ENCODE measurements at places on chromosomes 2 and 18. TPM values are rescaled to one million over a fixed set of nuclear protein-coding genes. Genes with fewer than 3 reads are reported as not detected.

DNA sequence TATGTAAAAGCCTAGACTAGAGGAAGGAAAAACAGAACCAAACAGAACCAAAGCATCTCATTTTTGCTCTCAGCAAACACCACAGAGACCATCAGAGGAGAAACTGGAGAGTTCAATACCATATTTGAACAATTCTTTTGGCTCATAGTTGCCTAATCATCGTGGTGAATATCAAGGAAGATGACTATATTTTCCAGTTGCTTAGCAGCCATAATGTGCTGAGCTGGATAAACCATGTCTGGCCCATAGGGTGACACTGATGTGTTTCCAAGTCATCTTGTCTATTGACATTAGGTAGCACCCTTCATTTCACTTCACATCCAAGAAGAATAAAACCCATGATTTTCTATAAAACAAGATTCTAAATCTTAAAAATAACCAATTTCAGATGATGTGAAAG is 5.9 kb upstream of the XRCC5 start:
- DNase-seq, result no peak

TMEM182 gene
- 6.5 TPM for total RNA-seq

- DNase-seq, result peak; percentile 48
Observed at GRCh38 chr2:230230087-230230486, 4.6 kb downstream of the SP140 start.

DNA sequence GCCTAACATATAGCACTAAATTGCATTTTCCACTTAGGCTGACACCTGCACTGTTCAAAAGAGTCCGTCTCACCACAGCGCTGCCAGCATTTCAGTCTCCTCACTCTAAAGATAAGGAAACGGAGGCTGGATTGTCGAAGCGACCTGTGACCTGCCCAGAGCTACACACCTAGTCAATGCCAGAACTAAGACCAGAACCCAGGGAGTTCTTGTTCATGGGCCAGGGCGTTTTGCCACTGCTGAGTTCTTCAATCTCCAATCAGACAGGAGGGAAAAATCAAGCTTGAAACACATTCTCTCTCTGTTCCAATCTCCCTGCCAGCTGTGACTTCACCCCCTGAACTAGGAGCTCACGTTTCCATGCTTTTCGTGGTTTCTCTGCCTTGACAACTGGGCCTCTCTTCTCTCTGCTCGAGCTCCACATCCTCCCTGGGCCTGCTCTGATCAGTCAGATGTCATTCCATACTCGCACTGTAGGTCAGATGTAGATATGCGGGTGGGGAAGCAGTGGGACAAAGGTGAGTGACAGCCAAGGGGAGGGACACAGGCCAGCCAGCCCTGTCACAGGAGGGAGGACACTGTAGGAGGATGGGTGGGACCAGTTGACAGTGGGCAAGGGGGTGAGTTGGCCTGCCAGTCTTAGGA is 221.1 kb upstream of the SMAD2 start:
- DNase-seq, result no peak

- peak; percentile 93 for DNase-seq
Observed at GRCh38 chr2:229927817-229928321, 5.6 kb downstream of the FBXO36 start.

GRCh38 chr2:181483876-181484275 is 26.7 kb downstream of the ITGA4 start:
- DNase-seq, result no peak

DNA sequence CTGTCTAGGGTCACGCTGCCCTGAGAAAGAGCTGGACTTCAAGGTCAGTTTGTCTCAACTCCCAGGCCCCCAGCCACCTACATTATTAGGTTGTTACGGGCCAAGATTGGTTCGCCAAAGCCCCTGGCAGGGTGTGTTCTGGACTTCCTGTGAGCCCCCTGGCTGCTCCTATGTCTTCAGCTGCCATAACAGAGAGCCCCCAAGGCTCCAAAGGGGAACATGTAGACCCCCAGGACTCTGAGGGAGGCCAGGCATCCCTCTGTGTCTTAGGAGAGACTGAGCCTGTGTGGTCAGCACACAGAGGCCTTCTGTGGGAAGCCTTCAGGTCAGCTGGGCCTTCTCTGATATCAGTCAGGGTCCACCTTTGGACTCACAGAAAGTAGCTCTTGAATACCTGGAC is 58.3 kb downstream of the INHBB start:
- DNase-seq, result no peak

KIF5C gene
- total RNA-seq, result 7.3 TPM

TCF23 gene
- not detected for total RNA-seq

TTC21B gene
- total RNA-seq, result 35.5 TPM

GRCh38 chr2:122388208-122388607 is 632.8 kb downstream of the TSN start:
- DNase-seq, result no peak

DNA sequence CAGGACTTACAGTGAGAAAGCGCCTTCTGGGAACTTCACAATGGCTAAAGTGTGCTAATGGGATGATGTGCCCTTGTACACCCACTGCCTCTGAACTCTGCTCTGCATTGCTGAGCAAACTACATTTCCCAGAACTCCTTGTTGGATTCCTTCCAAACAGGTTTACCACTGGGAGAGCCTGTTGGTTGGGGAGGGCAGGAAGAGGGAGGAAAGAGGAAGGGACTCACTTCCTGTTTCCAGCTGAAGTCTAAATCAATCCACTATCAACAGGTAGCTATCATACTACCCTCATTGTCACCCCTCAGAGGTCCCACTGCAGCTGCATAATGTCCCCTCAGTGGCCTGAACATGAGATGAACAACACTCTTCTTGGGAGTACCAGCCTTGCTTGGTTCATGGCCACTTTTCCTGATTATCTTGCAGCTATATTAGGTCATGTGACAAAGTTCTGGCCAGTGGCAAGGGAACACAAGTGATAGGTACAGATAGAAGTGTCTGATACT is 109.7 kb downstream of the MSH2 start:
- peak; percentile 82 for DNase-seq

DNA sequence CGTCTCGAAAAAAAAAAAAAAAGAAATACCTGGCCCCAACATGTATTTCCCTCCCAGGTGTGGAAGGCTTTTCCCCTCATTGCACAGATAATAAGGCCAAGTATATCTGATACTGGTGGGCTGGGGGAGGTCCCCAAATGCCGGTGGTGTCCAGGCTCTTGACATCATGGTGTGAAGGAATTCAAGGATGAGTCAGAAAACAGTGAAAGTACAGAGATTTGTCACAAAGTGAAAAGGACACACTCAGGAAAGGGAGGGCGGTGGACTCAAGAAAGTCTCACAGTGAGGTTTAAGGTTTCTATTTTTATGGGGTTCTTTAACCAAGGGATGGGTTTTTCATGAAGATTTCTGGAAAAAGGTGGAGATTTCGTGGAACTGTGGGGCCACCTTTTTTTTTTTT is 37.8 kb upstream of the FZD5 start:
- no peak for DNase-seq

ANKRD30BL gene
- total RNA-seq, result not detected

- DNase-seq, result no peak
Observed at GRCh38 chr18:48979944-48980890, 29.5 kb upstream of the SMAD7 start.

POLR1B gene
- total RNA-seq, result 31.6 TPM

DNA sequence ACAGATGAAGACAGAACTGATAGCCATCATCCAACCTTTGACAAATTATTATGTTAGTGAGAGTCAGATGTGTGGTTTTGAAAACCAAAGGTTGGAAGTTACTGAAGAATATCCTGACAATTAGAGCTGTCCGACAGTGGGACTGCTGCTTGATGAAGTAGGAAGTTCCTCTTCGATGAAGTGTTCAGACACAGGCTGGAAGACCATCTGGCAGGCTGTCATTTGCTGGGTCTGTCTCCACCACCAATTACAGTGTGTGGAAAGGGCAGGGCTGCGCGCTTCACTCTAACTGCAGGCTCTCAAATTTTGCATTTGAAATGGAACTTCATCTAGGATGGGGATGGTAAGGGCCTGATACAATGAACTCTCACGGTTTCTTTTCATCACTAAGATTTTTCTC is 313.8 kb downstream of the PIK3C3 start:
- no peak for DNase-seq

UGT1A3 gene
- not detected for total RNA-seq

GRCh38 chr2:221612161-221612560 is 40.1 kb upstream of the EPHA4 start:
- DNase-seq, result no peak

- no peak for DNase-seq
Observed at GRCh38 chr2:221480163-221480562, 91.9 kb downstream of the EPHA4 start.

IL36A gene
- not detected for total RNA-seq

GRCh38 chr2:1676913-1677820 is 67.1 kb downstream of the PXDN start:
- DNase-seq, result no peak

NEMP2 gene
- total RNA-seq, result 3.8 TPM

ERFE gene
- 7.4 TPM for total RNA-seq

DNA sequence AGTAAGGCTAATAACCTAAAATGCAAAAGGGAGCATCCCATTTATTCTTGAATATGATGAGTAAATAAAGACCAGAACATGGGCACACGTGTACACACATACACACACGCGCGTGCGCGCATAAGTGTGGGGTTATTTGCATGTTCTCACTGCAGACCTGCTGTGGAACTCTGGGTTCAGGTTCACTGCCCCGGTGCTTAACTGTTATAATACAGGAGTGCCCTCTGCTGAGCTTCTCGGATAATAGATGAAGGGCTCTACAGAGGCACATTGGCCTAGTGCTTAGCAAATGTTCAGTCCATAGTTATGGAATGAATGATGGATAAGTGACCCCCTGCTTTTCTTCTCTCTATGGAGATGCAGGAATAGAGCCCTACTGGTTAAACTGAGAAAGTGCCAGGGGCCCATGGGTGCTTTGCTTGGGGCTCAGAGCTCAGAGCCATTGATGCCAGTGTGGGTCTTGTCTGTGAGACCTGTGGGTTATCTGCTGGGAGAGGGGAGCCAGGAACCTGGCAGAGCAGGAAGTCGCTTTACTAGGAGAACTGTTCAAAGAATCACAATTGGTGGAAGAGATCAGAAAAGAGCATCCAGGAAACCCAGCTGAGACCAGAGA is 3.6 kb upstream of the ARL4C start:
- peak; percentile 66 for DNase-seq

ECEL1 gene
- total RNA-seq, result not detected

DNA sequence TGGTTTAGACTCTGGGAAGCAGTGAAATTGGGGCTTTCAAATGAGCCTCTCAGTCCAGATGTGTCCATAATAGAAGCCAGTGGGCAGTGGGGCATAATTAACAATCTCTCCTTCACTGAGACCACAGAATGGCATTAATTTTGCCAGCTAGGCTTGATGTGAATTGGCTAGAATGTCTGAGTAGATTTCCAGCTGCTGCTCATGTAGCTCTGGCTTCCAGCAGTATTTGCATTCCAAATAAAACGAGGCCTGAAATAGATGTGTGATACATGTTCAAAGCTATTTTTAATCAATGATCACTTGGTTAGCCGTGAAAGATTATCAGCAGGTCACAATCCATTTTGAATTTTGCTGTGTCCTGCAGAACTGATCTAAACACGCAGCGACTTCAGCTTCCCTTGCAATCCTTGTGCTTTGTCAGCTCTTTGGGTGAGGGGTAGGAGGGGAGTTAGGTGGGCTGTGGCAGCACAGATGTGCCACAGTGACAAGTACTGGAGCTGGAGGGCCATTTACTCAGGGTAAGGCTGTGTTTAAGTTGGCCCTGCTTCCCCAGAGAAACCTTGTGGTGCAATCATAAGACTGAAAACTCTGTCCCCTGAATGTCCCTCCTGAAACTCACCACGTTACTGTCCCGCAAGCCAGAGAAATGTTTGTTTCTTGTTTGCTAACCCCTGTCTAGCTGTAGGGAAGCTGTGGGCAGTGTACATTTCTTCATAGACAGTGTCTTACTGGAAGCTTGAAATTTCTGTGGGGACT is 56.9 kb upstream of the TMEM178A start:
- DNase-seq, result no peak

EFEMP1 gene
- 59.6 TPM for total RNA-seq

OTOF gene
- not detected for total RNA-seq

- no peak for DNase-seq
Observed at GRCh38 chr2:164084066-164084465, 348.3 kb upstream of the FIGN start.

IL36G gene
- 0.62 TPM for total RNA-seq

EDAR gene
- total RNA-seq, result 0.04 TPM

CNDP1 gene
- not detected for total RNA-seq

ANKRD62 gene
- not detected for total RNA-seq

ACKR3 gene
- 0.86 TPM for total RNA-seq

GPR45 gene
- total RNA-seq, result not detected

RPE gene
- 77.3 TPM for total RNA-seq

GRCh38 chr2:139529080-139529479 is 748.9 kb upstream of the NXPH2 start:
- DNase-seq, result no peak

- no peak for DNase-seq
Observed at GRCh38 chr18:21441670-21442069, 158.8 kb downstream of the ESCO1 start.

- DNase-seq, result no peak
Observed at GRCh38 chr18:29912351-29912750, 1130.2 kb downstream of the DSC3 start.

DNA sequence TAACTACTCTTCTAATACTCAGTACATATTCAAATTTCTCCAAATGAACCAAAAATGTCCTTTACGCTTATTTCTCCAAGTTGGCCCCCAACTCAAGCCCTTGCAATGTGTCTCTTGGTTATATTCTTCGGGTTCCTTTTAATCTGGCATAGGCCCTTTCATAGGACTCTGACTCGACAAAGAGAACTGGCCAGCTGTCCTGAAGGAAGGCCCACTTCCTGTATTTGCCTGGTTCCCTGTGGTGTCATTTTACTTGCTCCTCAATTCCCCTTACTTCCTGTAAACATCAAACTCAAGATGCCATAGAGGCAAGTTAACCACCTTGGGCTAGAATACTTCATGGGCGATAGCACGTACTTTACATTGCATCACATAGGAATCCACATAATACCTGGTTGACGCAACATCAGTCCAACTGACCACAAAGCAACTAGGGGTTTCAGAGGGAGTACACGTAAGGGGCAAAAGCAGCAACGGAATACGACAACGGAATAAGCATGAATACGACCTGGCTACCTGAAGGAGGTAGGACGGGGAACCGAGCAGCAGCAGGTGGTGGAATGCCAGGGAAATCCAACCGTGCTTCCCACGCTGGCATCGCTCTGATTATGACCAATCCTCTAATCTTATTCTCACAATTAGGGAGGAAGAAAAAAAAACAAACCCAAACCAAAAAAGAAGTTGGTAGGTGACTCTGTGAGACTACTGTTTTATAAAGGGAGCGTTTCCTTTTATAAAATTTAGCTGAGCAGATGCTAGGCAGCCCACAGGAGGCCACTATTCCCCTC is 823 bp upstream of the GORASP2 start:
- DNase-seq, result no peak

GRCh38 chr18:28903306-28903705 is 726.4 kb upstream of the CDH2 start:
- DNase-seq, result no peak

DNA sequence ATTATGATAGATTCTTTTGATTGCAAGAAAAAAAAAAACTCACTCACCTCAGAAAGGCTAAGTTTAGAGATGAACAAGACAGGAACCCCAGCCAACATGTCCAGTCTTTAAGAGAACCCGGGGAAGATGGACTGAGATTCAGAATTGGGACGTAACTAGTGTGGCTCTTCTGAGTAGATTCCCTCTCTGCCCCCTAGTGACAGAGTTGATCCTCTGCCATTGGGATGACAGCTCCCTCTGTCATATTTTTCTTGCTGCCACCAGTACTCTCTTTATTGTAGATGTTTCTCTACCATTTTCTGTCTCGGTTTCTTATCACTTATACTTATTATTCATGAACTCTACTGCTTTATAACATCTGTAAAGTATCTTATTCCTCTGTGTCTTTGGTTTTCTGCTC is 77.7 kb downstream of the GULP1 start:
- peak; percentile 82 for DNase-seq

GRCh38 chr2:195575016-195575415 is 82.0 kb upstream of the SLC39A10 start:
- DNase-seq, result no peak

All from PC-3 (cell line).